ENCODE measurements at places on chromosomes 6 and 20. TPM values are rescaled to one million over a fixed set of nuclear protein-coding genes. Genes with fewer than 3 reads are reported as not detected.

The UNC5CL gene
- total RNA-seq, result 6.2 TPM

The SLC22A7 gene
- not detected for total RNA-seq

The HTR1E gene
- total RNA-seq, result not detected

DNA sequence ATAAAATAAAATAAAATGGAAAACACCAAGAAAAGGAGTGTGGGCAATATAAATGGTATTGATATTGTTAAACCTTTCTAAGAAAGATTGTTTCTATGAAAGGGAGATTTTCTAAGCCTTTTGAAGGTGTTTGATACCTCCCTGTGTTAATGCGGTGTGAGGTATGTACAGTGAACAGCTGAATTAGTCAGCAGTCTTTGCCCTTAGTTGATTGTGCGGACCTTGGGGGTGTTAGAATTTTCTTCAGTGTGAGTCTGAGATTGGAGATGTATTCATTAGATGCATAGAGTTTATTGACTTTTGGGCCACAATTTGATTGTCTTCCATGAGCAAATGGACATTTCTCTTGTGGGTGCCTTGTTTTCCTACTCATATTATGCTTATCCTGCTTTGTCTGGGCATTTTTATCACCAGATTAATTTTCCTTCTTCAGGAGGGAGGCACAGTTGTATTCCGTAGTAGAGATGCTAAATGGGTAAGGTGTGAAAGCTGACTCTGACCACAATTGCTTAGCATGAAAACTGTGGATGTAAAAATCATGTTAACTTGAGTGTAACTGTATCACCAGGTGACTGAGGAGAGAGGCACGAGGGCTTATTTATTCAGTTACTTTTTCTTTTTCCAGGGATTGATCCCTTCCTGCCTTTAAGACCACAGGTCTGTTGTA, 42.2 kb downstream of the CDYL start:
- H3K27ac ChIP-seq, result no peak overlapping the region
- H3K36me3 ChIP-seq, result no peaks in the 10 kb centered on the region
- DNase-seq, result no peak
- no peaks in the 10 kb centered on the region for H3K27me3 ChIP-seq

GRCh38 chr20:57218489-57218888, 48.0 kb downstream of the BMP7 start:
- no peak for DNase-seq
- H3K27me3 ChIP-seq, result no peaks in the 10 kb centered on the region
- H3K4me1 ChIP-seq, result no peaks in the 10 kb centered on the region
- no peak overlapping the region for H3K4me3 ChIP-seq
- H3K36me3 ChIP-seq, result no peaks in the 10 kb centered on the region

- H3K27me3 ChIP-seq, result no peaks in the 10 kb centered on the region
- H3K4me3 ChIP-seq, result no peak overlapping the region
- H3K36me3 ChIP-seq, result no peaks in the 10 kb centered on the region
- no peak overlapping the region for H3K27ac ChIP-seq
- DNase-seq, result no peak
Measured at GRCh38 chr6:28534875-28535274, 9.2 kb downstream of the GPX5 start.

- no peak overlapping the region for H3K27ac ChIP-seq
- DNase-seq, result no peak
Measured at GRCh38 chr6:168017629-168018028, 20.2 kb downstream of the KIF25 start.

GRCh38 chr6:22081709-22082108, 215.1 kb downstream of the PRL start:
- DNase-seq, result no peak
- H3K27me3 ChIP-seq, result no peaks in the 10 kb centered on the region
- no peak overlapping the region for H3K27ac ChIP-seq
- H3K4me1 ChIP-seq, result no peaks in the 10 kb centered on the region

DNA sequence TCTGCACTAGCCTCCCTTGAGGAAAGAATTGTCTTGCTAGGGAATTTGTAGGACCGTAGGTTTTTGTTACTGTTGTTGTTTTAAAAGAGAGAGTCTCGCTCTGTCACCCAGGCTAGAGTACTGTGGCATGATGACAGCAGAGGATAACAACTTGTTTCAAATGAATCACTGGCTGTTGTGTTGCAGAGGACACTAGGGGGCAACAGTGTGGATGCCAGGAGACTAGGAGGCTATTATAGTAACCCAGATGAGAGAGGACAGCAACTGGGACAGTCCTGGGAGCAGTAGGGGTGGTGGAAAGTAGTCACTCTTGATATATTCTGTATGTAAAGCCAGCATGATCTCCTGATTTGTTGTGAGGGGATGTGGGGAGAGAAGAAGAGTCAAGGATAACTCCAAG, 41.8 kb upstream of the LAMA4 start:
- no peak overlapping the region for H3K4me3 ChIP-seq
- no peak for DNase-seq
- H3K27ac ChIP-seq, result no peak overlapping the region
- H3K36me3 ChIP-seq, result no peaks in the 10 kb centered on the region
- H3K4me1 ChIP-seq, result no peaks in the 10 kb centered on the region

GRCh38 chr6:36444470-36444869, 1.7 kb downstream of the KCTD20 start:
- H3K36me3 ChIP-seq, result no peaks in the 10 kb centered on the region
- peak overlapping the region; percentile 92 for H3K27ac ChIP-seq
- peak overlapping the region; percentile 85 for H3K4me3 ChIP-seq
- H3K27me3 ChIP-seq, result no peaks in the 10 kb centered on the region
- H3K4me1 ChIP-seq, result peaks cover 53% of the 10 kb centered on the region

DNA sequence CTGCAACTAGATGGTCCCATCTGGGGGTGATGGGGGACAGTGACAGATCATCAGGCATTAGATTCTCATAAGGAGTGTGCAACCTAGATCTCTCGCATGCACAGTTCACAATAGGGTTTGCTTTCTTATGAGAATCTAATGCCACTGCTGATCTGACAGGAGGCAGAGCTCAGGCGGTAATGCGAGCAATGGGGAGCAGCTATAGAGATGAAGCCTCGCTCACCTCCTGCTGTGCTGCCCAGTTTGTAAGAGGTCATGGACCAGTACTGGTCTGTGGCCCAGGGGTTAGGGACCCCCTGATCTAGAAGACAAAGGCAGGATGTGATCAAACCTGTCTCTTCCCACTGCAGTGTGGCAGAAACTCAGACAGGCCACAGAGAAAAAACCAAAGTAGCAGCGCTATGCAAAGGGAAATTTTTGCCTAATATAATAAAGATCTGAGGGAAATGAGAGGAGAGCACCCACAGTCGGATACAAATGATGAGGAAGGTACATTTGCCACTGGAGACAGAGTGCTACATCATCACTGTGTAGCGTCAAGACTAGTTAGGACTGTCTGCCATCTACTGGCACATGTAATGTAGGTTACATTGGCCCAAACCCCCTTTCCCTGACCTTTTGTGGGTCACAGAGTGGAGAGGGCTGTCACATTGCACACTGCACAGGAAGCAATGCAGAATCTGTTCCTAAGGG, 4.1 kb upstream of the LY86 start:
- no peaks in the 10 kb centered on the region for H3K27me3 ChIP-seq
- no peak for DNase-seq
- no peaks in the 10 kb centered on the region for H3K36me3 ChIP-seq
